NCI-H2227 treated with DMSO at 0.1 percent for 48 hours (cell line): ENCODE measurements at places on chromosomes 5 and 9.

GRCh38 chr5:76199336-76200318 lies 116.4 kb downstream of the SV2C start:
- no peak for DNase-seq

DNA sequence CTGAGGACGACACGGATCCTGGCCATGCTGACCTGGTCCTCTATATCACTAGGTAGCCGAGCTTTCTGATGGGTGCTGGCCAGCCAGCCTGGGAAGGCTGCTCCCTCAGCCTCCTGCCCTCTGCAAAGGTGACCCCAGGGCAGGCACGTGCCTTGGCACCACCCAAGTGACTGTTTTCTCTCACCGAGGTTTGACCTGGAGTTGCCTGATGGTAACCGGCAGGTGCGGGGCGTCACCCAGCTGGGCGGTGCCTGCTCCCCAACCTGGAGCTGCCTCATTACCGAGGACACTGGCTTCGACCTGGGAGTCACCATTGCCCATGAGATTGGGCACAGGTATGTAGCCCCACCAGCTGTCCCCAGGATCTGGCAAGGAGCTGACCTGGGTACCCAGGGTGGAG lies 3.8 kb downstream of the ADAMTS13 start:
- no peak for DNase-seq

DNA sequence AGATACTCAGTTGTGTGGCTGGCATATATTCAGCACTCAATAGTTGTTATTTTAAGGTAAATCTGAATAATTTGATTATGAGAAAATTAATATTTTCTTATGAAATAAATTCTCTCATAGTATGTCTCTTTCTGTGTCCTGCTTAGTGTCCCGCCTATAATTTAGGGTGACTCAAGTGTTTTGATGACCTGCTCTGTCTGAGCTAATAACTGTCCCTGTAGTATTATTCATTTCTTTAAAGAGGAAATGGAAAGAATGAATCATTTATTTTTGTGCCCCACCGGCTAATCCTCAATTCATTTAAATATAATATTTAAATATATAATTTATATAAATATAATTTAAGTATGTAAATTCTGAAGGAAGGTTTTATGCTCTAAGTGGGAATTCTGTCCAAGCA lies 4.1 kb downstream of the SLC1A1 start:
- no peak for DNase-seq

DNA sequence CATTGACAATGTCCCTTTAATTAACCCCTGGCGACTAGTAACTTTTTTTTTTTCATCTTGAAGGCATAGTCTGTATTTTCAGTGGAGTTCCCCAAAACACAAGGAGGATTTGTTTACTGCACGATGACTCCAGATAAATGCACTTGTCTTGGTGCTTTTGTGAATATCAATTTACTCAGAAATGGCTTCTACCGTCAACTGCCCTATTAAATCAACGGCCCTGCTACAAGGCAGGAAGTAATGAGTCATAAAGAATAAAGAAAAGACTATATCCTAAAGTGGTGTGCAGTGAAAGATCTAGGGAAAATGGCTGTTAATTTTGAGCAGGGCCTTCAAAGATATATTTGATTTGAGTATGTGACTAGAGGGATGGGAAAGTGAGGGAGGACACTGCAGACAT lies 388.3 kb upstream of the CHD1 start:
- DNase-seq, result no peak

- DNase-seq, result no peak
Measured at GRCh38 chr9:137163805-137164204, 6.0 kb downstream of the LRRC26 start.

DNA sequence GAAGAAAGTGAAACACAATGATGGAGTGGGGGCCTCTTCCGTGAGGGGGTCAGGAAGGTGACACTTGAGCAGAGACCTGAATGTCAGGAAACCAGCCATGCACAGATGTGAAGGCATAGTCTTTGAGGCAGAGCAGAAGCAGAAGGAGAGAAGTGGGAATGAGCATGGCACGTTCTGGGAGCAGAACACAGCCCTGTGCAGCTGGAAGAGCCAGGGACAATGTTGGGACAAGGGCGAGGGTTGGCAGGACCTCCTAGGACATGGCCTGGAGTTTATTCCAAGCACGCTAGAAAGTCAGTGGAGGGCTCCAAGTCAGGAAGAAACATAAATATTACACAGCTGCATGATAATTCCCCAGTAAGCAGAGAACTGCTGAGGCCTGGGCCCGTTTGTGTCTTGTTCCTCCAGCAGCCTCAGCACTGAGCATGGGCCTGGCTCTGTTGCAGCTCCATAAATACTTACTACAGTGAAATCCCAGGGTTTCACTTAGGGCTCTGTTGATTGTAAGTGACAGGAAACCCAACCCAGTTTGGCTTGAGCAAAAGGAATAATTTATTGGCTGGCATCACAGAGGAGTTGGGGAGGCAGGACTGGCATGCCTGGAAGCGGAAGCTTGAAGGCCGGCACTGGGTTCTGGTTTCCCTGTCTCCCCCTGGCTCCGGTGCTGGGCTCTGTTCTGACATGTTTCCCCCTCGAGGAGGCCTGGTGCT lies 66.2 kb downstream of the MVB12B start:
- no peak for DNase-seq

DNA sequence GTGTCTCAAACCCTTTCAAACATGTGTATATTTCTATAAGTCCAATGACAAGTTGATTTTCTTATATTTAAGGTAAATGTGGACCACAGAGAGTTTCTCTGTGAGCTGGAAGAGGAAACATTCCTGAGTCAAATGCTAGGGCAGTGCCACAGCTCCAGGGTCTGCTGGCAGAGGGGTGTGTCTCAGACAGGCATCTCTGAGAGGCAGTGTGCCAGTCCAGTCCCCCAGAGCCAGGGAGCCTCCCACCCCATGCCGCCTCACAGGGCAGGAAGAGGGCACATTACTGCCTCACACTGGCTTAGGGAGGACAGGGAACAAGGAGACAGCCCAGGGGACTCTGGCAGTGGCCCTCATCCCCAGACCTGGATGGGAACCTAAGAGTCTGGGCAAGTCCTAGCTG lies 120.2 kb downstream of the TENT4A start:
- DNase-seq, result no peak

- no peak for DNase-seq
Measured at GRCh38 chr5:64214132-64214531, 48.5 kb downstream of the RNF180 start.

DNA sequence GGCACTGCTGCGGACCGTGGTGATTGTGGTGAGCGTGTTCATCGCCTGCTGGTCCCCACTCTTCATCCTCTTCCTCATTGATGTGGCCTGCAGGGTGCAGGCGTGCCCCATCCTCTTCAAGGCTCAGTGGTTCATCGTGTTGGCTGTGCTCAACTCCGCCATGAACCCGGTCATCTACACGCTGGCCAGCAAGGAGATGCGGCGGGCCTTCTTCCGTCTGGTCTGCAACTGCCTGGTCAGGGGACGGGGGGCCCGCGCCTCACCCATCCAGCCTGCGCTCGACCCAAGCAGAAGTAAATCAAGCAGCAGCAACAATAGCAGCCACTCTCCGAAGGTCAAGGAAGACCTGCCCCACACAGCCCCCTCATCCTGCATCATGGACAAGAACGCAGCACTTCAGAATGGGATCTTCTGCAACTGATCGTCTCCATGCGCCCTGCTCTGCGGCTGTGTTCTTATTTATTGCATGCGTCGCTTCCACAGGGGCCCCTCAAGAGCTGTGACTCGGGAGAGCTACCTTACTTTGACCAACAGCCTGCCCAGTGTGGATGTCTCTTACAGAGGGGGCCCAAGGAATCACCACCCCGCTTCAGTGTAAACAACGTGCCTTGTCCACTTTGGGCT lies 10.8 kb downstream of the S1PR3 start:
- DNase-seq, result no peak

- DNase-seq, result no peak
Measured at GRCh38 chr9:124220946-124221451, 36.8 kb upstream of the NEK6 start.

DNA sequence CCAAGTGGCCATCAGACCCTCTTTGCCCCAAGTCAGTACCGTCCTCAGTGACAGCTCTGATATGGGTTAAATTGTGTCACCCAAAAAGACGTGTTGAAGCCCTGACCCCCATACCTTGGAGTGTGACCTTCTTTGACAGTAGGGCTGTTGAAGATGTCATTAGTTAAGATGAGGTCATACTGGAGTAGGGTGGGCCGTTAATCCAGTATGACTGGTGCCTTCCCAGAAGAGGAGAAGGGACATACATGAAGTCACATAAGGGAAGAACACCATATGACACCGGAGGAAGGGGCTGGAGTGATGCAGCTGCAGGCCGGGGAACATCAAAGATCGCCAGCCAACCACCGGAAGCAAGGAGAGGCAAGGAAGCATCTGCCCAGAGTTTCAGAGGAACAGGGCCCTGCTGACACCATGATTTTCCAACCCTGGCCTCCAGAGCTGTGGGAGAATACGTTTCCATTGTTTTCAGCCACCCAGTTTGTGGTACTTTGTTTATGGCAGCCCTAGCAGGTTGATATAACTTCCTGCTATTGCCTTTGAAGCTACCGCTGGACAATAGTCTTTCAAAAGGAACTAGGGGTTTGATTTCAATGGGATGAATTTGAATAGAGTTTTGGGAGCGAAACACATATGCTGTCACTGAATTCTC lies 36.4 kb upstream of the CPEB4 start:
- no peak for DNase-seq

DNA sequence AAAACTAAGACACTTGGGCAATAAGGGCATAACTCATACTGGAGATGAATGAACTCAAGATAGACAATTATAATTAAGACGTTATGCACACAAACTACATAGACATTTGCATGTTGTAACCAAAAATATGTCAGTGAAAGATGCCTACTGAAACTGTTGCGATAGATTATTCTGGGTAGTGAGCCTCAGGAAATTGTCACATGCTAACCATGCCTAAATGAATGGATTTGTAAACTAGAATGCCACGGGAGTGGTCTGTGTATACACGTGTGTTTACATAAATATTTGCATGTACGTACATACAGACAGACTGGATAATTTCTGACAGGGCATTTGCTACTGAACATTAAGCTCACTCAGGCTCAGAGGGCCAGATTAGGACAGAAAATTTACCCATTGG lies 1.2 kb downstream of the NIPSNAP3B start:
- no peak for DNase-seq

GRCh38 chr9:95721061-95721531 lies 154.4 kb upstream of the ERCC6L2 start:
- DNase-seq, result no peak

GRCh38 chr5:165015547-165015946 lies 1510.1 kb downstream of the MAT2B start:
- DNase-seq, result no peak

DNA sequence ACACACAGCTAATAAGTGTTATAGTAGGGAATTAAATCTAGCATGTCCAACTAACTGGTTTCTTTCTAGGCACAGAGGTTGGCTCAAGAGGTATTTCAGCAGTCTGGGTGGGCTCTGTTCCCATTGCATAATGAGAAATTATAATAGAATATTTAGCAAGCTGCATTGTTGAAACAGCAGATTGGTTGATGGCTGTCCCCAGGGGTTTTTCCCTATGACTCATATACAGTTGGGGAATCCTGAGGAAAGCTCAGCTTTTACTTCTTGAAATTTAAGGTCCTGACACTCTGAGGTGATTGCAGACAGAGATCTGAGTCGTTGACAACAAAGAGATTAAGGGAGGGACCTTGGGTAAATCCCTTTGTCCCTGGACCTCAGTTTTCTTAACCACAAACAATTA lies 38.3 kb upstream of the TNFSF8 start:
- DNase-seq, result no peak

DNA sequence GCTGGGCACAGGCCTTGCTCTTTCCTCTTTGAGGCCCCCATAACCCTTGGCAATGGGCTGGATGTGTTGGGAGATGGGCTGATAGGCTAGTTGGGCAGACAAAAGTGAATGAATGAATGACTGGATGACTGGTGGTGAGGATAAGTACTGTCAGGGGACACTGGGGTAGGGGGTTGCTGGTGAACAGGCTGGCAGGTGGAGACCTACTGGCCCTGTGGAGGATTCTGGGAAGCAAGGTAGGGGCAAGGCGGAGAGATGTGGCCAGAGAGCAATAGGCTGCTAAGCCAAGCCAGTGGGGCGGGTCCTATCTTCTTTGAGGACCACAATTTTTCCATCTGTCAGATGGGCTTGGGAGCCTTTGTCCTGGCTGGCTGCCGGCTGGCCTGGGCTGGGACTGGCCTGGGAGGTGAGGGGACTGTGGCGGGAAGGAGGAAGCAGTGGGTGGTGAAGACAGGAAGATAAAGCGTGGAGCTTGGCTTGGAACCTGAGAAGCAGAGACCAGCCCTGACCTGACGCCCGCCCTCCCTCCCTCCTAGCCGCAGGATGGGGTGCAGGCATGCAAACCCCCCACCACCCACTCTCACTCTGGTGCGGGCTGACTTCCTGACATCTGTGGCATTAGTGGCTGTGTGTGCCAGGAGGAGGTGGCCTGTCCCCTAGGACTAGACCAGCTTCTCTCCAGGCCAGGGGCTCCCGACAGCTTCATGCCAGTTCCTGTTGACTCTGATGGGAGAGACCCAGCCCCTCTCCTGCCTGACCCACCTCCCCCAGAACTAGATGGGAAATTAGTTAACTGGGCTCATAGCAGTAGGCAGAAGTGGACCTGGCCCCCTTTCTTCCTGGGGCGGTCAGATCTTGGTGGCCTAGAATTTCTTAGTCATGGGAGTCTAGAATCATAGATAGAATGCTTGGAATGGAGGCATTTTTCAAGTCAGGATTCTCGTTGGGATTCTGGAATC lies 9.5 kb downstream of the CXXC5 start:
- no peak for DNase-seq

DNA sequence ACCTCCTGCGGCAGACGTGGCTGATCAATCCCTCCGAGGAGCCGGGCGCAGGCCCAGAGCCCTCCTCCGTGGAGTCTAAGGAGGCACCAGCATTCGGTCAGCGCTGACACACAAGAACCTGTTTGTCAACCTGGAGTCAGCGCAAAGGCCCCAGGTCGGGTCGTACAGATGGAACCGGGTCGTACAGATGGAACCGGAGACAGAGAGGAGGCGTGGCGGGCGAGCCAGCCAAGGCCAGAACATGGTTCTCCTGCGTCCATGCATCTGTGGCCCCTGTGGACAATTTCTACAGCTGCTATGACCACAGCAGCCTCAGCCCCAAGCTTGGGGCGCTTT lies 125.1 kb upstream of the SARDH start:
- no peak for DNase-seq

- DNase-seq, result no peak
Measured at GRCh38 chr5:87746891-87747377, 334.2 kb upstream of the CCNH start.

- no peak for DNase-seq
Measured at GRCh38 chr5:54249210-54250028, 61.0 kb downstream of the ARL15 start.

DNA sequence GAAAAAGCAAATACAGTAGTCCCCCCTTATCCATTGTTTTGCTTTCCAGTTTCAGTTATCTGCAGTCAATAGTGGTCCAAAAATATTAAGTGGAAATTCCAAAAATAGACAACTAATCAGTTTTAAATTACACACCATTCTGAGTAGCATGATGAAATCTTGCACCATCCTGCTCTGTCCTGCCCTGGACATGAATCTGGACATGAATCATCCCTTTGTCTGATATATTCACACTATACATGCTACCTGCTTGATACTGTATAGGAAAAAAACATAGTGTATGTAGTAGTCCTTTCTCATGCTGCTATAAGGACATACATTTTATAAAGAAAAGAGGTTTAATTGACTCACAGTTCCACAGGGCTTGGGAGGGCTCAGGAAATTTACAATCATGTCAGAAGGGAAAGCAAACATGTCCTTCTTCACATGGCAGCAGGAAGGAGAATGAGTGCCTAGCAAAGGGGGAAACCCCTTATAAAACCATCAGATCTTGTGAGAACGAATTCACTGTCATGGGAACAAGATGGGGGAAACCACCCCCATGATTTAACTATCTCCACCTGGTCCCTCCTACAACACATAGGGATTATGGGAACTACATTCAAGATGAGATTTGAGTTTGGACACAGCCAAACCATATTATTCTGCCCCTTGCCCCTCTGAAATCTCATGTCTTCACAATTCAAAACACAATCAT lies 153.9 kb downstream of the ARRDC3 start:
- no peak for DNase-seq
